ENCODE measurements at places on chromosomes 3 and 15.

GRCh38 chr3:15273227-15273626, 59.2 kb downstream of the SH3BP5 start:
- no peak for DNase-seq

DNA sequence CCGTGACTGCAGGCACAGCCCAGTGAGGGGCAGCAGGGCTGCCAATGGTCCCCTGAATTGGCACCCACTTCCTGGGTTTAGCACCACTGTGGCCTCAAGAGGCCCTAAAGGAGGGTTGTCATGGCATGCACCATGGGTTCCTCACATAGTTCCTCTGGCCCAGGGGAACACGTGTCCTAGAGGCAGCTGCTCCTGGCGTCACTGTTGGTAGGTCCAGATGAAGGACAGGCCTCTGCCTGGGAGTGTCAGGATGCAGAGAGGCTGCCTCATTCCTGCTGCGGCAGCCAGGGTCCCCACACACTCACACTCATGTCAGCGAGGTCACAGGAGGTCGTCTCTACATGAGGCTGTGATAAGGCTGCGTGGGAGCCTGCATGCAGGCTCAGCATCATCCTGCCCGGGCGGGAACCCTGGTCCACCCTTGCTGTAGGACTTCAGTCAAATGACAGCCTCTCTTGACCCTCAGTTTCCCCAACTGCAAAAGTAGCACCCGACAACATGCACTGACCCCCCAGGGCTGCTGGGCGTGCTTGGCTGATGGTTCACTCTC, 26.1 kb upstream of the SFMBT1 start:
- DNase-seq = no peak

DNA sequence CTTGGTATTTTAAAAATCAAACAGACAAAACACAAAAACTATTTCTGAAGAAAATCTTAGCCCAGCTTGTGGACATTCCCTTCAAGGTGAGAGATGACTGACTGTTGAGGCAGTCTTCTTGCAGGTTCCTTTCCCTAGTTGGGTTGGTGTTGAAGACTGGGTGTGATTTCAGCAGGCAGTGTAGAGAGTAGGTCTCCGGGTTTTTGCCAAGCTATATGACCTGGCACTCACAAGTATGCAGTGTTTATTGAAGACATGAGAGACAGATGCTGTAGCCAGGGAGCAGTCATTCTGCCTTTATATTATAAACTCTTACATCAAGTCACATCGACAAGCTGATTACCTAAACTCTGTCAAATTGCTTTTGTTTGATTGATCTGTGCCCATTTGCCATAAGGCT, 17.5 kb downstream of the SENP8 start:
- no peak for DNase-seq

- no peak for DNase-seq
Measured at GRCh38 chr3:172516318-172517214, 6.7 kb downstream of the TNFSF10 start.

GRCh38 chr15:64897345-64897985, 14.2 kb upstream of the ANKDD1A start:
- no peak for DNase-seq

- DNase-seq = no peak
Measured at GRCh38 chr3:64179860-64180259, 45.4 kb downstream of the PRICKLE2 start.

DNA sequence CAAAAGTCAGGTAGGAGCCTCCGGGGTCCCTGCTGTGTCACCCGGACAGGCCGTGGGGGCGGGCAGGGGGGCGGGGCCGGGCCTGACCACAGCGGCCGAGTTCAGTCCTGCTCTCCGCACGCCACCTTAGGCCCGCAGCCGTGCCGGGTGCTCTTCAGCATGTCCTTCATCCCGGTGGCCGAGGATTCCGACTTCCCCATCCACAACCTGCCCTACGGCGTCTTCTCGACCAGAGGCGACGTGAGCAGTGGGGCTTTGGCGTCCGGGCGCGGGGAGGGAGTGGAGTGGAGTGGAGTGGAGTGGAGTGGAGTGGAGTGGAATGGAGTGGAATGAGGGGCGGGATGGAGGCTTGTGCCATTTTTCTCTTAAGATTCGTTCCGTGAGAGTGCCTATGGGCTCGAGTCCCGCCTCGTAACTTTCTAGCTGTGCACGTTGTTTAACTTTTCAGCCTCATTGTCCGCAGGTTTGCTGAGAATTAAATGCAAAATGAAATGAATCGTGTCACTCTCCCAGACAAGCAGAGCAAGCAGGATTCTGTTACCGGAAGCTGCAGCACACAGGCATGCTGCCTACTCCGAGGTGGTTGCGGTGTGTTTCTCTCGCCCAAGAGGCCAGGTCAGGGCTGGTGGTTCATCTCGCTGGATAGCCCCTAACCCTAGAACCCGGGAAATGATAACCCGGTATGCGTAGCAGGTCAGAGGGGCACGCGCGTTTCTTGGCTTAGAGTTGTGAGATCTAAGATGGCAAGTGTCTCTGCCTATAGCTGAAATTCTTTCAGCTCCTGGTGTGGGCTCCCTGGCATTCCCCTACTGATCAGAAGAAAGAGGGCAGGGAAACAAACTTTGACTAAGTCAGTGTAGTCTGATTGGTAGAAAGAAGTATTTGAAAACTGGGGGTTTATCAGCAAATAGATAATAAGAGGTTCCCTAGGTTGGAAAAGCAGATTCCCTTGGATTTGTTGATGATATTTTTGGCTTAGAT, at the start of gene FAH:
TSS of gene FAH (plus strand) at position 104 of the 981 bp plus-strand sequence. CDS start at position 160, 56 bp downstream.
- peak; percentile 43 for DNase-seq

GRCh38 chr15:45048794-45049631, 26.0 kb downstream of the SORD start:
- DNase-seq = peak; percentile 41

- DNase-seq = no peak
Measured at GRCh38 chr3:117567382-117567781, 857.8 kb downstream of the TUSC7 start.

Measured in GM13977 (cell line).